Posterior cingulate gyrus (tissue), 11 donors: ENCODE measurements at places on chromosomes 1 and 21.

DNA sequence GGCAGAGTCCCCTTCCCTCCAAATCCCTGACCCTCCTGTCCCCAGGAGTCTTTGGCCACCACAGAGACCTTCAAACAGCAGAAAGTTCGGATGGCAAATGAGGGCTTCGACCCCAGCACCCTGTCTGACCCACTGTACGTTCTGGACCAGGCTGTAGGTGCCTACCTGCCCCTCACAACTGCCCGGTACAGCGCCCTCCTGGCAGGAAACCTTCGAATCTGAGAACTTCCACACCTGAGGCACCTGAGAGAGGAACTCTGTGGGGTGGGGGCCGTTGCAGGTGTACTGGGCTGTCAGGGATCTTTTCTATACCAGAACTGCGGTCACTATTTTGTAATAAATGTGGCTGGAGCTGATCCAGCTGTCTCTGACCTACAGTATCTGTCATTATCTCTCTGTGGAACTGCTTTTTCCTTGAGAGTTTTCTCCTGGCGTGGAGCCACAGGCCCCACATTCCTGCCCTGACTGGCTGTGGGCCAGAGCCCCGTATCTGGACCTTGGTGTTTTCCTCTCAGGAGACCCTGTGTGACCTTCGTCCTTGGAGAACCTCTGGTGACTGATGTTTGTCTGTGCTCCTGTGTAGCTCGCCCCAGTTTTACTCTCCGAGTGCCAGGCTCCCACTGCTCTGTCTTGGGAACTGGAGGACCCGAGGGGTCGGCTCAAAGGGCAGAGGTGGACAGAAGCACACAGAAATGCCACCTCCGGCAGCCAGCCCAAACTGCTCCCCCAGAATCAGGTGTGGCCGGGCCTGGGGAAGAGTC is 4.8 kb downstream of the SLC27A3 start:
- DNase-seq, result no peak

GRCh38 chr1:209038735-209039134 is 544.8 kb upstream of the CAMK1G start:
- DNase-seq, result no peak

DNA sequence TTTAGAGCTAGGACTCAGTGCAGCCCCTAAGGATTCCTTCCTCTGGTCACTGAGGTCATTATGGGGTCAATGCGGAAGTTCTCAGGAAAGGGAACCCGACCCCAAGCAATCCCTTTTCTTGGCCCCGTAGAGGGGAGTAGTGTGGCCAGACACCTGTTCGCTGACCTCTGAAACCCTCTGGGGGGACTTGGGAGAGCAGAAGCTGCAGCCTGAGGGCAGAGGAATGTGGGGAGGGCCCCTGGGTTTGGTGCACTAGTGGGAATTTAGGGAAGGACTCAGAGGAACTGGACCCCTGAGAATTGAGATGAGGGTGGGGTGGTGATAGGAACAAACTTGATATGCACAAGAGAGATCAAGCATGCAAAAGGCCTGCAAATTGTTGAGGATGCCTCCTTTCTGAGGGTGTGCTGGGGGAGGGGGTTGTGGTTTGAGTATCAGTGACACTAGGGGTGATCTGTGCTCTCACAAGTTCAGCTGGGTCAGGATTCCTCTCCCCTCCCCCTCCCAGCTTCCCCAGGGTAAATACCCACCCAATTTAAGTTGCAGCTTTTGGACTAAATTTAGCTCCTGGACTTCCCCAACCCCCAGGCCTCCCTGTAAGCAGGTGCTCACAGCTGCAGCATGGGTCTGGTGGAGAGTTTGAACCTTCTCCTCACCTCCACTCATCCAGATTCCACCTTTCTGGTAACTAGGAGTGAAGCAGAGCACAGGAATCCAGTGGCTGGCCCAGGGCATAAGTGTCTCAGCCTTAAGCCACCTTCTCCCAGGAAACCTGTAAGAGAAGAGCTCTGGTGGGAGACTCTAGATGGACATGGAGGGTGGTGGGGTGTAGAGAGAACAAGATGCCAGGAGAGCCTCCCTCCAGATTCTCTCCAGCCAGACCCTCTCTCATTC is 13.5 kb downstream of the ADAMTSL4 start:
- DNase-seq, result no peak

DNA sequence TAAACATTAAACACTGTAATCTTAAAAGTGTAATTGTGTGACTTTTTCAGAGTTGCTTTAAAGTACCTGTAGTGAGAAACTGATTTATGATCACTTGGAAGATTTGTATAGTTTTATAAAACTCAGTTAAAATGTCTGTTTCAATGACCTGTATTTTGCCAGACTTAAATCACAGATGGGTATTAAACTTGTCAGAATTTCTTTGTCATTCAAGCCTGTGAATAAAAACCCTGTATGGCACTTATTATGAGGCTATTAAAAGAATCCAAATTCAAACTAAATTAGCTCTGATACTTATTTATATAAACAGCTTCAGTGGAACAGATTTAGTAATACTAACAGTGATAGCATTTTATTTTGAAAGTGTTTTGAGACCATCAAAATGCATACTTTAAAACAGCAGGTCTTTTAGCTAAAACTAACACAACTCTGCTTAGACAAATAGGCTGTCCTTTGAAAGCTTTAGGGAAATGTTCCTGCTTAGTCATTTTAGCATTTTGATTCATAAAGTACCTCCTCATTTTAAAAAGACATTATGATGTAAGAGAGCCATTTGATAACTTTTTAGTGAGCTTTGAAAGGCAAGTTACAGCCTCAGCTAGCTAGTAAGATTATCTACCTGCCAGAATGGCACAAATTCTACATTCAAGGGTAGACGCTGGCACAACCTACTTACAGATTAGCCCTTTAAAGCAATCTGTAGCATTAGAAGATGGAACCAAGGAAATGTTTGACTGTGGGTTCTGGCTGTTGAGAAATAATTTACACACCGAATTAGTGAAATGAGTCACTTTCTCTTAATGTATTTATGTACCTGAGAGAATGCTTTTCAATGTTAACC is 9.4 kb downstream of the SOD1 start:
- DNase-seq, result no peak

DNA sequence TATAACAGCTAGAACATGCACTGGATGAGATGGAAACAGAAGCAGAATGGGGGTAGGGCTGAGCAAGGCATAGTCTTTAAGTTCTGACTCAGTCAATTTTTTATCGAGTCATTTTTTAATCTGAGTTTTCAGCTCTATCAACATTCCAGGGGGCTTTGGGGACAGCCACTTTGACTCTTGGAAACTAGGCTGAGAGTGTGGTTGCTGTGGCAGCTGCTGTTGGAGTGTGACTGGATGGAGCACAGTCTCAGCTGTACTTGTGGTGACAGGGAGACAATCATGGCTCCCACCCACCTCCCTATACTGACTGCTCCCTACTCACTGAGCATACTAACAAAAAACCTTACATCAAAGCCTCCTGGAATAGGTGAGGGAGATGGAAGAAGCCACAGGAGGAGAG is 25.0 kb downstream of the GJA5 start:
- DNase-seq, result no peak

DNA sequence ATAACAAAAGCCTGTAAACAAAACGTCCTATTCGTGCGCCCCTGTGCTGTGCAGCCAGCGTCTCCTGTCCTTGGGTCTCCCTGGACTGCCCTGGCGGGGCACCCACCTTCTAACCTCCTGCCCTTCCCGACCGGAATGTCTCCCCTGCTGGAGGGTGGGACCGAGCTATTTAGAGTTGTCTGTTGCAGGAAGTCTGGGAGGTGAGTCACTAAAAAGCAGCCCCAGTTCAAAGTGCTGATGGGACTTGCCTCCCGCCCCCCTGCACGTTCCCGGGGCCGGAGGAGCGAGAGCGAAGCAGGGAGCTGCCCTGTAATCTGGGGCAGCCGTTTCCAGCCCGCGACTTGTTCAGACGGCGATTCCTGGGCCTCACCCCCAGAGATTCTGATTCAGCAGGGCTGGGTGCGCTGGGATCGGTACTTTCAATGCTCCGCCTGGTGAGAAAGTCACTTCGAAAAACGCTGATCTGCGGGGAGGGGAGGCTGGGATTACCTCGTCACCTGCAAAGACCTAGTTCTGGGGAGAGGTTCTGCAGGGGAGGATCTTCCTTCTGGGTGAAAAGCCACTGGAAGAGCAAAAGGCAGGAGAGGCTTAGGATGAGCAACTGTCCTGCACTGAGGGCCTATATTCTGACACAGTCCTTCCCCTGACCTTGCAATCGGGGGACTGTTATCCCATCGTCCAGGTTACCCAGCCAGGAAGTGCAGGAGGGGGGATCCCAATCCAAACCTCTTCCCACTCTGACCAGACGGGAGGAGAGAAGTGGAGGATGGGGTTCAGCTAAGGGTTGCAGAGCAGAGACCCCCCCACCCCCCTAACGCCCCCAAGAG is 1.2 kb upstream of the DHRS3 start:
- DNase-seq, result no peak

- DNase-seq, result peak; percentile 56
These were observed 23.6 kb downstream of the ATP2B4 start for GRCh38 chr1:203649999-203650836.

DNA sequence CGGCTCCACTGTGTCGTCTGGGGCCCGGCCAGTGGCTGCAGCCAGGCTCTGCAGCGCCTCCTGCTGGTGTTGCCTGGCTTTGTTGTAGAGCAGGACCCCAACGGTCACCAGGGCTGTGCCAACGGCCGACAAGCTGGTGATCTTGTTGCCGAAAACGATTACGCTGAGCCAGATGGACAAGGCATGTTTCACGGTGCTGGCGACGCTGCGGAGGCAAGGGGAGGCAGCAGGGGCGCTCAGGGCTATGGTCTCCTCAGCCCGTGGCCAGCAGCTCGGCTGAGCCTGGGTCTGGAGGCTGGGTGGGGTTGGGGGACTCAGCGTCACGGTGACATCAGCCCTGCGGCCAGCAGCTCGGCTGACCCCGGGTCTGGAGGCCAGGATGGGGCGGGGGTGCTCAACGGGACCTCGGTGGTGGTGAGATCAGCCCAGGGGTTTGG is 7.0 kb upstream of the CDK11B start:
- no peak for DNase-seq

DNA sequence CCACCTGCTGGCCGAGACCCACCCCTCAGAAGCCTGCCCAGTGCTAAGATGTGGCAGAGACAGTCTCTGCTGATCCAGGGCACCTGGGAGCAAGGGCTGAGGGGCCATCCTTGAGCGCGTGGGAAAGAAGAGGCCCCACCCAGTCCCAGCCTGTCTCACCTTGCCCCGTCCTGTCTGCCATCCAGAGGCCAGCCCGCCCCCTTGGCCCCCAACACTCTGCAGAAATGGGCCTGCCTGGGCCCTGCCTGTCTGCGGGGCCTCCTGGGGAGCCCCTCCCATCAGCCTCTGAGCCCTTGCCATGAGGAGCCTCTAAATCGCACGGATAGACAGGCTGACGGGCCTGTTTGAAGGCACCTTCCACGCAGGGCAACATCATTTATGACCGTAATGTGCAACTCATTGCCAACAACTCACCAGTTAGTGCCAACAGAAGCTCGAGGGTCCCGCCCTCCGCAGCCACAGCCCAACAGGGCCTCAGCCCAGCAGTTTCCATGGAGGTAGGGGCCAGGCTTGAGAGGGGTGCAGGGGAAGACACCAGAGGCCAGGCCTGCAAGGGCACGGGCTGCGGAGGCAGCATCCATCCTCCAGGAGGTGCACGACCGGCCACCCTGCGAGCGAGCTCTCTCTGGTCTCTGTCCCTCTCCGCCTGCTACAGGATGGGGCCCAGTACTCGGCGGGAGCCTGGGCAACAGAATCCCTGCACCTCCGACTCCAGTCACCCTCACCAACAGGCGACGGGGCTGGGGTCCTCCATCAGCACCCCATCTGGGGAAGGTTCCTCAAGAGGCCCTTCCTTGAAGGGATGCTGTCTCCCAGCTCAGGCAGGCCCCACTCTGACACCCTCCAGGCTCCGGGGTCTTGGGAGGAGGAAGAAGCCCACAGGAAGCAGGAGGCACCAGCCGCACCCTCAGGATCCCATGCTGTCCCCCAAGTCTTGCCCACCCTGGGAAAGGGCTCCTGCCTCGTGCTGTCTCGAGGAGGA is 78.0 kb downstream of the MEGF6 start:
- DNase-seq, result no peak

DNA sequence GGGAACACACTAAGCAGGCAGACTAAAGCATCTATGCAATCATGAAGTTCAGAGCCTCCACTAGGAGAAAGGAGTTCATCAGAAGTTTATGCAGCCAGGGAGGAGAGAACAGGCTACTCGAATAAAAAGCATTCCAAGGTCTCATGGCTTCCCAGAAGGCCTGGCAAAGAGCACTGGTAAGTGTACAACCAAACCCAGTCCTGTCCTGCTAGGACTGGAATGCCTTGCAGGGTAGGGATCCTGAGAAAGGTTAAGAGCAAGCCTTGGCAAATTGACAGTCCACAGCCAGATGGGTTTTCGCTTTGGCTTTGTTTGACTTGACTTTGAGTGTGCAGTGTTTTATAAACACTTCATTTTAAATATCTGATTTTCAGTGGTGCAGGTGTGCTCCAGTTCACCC is 133.6 kb upstream of the ATP1B1 start:
- no peak for DNase-seq

DNA sequence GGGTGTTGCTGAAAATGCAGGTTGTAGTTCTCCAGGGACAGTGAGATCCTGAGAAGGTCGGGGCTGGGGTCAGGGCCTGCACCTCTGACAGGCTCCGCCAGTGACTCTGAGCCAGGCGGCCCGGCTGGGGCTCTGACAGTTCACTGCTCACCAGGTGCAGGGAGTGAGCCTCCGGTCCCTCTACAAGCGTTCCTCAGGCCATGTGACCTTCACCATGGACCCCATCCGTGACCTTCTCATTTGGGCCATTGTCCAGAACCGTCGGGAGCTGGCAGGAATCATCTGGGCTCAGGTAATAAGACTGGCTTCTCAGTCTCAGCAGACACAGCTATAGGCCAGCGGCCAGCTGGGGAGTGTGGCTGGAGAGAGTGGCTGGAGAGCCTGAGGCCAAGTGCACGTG is 41.8 kb downstream of the TRPM2 start:
- peak; percentile 52 for DNase-seq

DNA sequence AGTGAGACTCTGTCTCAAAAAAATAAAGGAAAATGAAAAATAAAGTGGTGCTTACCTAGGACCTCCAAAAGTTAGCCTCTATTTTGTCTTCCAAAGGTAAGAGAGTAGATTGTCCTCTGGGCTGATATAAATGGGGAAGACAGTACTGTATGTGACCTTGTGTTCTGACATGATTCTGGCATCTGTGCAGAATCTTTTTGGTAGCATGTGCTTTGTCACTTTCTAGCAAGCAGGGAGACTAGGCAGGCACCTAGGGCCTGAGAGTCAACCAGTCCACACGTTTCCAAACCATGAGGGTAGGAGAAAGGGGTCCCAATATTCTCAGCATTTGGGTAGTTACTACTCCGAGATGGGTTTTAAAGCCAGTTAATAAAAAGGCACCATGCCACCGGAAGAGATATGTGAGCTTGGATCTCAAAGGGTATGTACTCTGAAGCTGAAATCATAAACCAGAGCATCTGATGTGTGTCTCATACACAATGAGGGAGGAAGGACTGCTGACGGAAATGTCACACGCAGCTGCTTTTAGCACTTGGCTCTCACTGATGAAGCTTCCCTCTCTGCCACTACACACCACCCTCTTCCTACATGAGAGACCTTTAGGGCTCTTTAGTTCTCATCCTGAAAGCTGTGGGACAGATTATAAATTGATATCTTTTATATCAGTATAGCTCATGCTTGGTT is 27.0 kb upstream of the SLC16A1 start:
- peak; percentile 61 for DNase-seq
